ENCODE measurements at places on chromosomes 16 and 17.
A peak's percentile ranks its signal among the peaks of the same experiment; 100 is the strongest.

GRCh38 chr16:569445-570254, at the start of gene PIGQ:
Gene PIGQ (plus strand): TSS chr16:569968. CDS start chr16:574075, 4,107 bp downstream.
- DNase-seq: peak; percentile 71

GRCh38 chr16:50763211-50763610, 21.3 kb downstream of the CYLD start:
- no peak for DNase-seq

GRCh38 chr17:57823469-57824401, 26.1 kb downstream of the MRPS23 start:
- no peak for DNase-seq

DNA sequence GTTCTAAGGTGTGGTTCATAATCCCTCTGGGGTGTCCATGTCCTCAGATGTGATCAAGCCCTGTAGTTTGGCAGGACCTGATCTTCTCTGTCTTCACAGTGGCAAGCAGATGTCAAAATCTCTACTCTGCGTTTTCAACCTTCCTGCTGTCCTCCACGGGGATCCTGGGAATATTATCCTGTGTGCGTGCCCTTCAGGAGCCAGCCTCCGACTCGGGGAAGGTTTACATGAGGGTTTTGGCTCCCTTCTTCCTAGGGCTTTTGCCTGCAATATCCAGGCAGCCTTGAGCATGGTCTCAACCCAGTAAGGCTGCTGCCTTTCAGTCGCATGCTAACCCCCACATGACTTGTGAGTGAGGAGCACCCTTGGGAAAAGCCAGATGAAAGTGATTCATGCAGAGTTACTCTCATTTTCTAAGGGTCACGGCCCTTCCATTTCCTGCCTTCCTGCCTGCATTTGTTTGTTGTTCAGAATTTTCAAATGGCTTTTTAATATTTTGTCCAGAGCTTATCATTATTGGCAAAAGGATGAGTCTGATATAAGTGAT, 202.2 kb upstream of the CHMP6 start:
- no peak for DNase-seq

GRCh38 chr17:81156866-81157805, 8.2 kb upstream of the PVALEF start:
- DNase-seq: no peak
